ENCODE measurements at places on chromosomes 7 and 10.

DNA sequence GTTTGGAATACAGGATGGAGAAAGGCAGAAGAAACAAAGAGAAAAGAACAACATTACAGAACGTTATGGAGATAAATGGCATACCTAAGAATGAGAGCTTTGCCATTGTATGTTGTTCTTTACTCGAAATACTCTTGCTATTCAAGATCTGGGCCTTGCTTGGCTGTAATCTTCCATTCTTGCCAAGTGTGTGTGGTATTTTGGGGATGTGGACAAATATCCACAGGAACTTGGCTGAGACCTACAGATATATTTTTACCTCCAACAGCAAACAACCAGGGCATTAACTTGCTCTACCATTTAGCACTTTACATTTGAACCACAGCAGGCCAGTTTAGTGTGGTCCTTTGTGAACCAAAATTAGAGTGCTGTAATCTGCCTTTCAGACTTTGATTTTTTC, 76.3 kb downstream of the DKK1 start:
- no peak for DNase-seq

GRCh38 chr10:21751341-21752310, 217.6 kb downstream of the MLLT10 start:
- DNase-seq, result no peak

GRCh38 chr7:150737265-150738055, at the start of gene GIMAP5:
Gene GIMAP5, plus strand, starts transcription at chr7:150737418. Its CDS starts 3,467 bp downstream, at chr7:150740885.
- no peak for DNase-seq

DNA sequence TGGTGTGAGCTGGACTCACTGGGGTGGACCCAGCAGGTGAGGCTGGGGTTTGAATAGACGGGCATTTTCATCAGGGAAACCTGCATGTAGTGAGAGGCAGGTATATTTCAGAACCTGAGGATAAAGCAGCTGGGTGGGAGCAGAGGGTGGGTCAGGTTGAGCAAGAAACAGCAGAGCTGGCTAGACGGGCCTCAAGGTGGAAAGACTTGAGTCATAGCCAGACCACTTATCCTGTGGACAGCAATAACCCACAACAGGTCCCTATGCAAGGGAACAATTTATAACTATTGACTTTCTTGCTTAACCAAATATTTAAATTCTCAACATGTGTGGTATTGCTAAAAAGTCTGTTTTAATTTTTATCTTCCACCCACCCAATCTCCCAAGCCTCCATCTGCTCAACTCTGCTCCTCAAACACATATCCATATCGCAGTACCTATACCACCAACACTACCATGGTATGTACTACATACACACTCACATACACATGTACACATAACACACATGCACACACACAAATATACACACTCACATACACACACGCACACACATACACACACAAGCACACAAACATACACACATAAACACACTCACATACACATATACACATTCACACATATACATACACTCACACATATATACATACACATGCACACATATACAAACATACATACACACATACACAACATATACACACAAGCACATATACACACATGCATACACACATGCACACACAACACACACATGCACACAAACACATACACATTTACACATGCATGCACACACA, 129.0 kb upstream of the C7orf33 start:
- DNase-seq, result no peak

DNA sequence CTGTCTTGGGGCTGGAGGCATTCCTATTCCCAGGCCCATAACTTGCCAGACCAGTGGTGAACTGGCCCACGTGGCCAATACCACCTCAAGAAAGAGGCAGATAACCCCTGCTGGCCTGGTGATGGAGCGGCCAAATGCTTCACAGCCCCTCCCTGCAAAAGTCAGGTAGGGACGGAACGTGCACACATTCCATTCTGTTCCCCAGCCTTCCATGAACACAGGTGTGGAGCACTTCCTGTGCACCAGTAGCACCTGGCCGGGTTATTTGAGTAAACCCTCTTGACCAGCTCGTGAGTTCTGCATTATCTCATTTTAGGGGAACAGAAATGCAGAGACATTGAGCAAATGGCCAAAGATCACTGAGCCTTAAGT, 134.4 kb downstream of the SH3PXD2A start:
- no peak for DNase-seq

DNA sequence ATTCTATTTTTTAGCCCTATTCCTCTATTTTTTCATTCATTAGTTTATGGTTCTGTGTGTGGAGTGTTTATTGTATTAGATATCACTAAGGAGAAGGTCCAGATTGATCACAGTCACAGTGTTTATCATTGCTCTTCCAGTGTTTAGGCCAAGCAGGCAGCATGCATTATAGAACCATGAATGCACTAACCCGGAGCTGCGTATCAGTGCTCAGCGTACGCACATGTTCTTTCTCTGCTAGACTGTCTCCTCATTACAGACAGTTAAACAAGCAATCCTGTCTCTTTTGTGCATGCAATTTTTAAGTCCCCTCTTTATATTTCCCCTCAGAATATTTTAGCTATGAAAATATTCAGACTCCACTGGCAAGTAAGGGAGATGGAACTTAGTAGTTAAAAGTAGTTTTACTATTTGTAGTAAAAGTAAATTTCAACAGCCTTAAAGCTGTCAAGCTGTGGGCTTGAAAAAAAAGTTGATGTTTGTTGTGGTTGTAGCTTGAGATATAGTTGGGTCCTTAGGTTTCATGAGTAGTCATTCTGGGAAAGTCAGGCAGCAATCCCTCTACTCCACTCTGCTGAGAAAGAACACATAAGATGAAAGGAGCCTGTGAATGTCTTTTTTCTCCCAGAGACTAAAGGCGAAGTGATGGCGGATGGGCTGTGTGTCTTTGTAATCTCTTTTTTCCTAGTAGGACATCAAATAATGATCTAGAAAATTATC, 260.4 kb downstream of the CDK14 start:
- no peak for DNase-seq

GRCh38 chr10:70984986-70985722, 96.8 kb upstream of the PCBD1 start:
- no peak for DNase-seq

GRCh38 chr10:50604809-50605208, 18.9 kb downstream of the SGMS1 start:
- no peak for DNase-seq

- DNase-seq, result peak; percentile 64
These were observed 110.7 kb downstream of the CYTH3 start for GRCh38 chr7:6161463-6162330.

- DNase-seq, result no peak
These were observed 15.0 kb upstream of the BNIP3 start for GRCh38 chr10:131996466-131997365.

GRCh38 chr10:23343591-23344240, 881 bp downstream of the C10orf67 start:
- DNase-seq, result no peak

- no peak for DNase-seq
These were observed 94.4 kb downstream of the ADCYAP1R1 start for GRCh38 chr7:31146538-31146937.

DNA sequence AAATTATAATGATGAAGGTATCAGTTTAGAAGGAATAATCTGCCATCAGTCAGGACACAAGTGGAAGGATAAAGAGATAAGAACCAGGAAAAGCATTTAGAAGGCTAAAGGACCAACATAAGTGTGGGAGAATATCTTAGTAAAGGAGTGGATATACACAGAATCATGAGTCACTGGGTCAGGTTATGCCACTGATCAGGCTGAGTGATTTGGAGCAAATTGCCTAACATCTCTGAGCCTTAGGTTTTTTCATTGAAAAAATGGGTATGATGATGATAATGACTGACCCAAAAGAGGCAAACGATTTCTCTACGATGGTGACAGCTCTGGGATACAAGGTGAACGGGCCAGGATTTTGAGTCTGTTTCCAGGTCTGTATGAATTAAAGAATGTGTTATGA, 2.8 kb upstream of the CUL1 start:
- no peak for DNase-seq

DNA sequence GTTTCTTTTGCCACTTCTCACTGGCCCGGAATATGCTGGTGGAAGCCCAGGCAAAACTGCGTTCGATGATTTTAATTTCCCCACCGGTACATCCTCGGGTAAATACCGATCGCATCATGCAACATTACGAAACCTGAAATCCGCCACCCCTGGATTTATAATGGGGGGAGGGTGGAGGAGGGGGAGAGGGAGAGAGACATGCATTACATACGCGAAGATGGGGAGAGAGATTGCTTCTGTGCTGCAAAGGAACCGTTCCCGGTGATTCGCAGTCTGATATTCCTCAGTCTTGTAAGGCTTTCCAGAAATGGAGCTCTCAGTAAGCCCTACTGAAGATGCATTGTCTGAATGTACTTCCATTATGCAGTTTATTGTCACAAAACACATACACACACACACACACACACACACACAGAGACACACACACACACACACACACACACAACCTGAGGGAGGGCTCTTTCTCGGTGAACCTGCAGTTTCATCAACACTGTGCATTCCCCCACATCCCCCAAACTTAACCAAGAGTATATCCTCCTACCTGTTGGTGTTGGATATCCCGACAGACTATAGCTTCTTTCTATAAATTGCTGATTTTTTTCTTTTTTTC, 741 bp downstream of the GPR85 start:
- no peak for DNase-seq

DNA sequence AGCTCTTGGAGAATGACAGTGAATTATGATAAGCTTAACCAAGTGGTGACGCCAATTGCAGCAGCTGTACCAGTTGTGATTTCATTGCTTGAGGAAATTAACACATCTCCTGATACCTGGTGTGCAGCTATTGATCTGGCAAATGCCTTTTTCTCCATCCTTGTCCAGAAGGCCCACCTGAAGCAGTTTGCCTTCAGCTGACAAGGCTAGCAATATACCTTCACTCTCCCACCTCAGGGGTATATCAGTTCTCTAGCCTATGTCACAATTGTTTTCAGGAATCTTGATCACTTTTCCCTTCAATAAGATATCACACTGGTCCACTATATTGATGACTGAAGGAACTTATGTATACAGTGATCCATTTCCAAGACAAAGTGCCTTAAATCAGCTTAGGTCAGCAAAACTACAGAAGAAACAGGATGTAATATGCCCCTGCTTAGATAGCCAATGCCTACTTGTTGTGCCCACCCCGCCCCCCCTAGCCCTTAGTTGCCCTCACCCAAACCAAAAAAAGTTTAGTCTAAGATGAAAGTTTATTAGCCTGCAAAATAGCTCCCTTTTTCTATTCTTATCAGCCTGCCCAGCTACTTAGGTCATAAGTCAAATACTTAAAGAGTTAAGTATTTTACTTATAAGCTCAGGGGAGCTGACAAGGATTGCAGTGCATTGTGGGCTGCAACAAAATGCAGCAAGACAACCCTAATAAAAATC, 45.1 kb downstream of the PTPRE start:
- DNase-seq, result no peak

DNA sequence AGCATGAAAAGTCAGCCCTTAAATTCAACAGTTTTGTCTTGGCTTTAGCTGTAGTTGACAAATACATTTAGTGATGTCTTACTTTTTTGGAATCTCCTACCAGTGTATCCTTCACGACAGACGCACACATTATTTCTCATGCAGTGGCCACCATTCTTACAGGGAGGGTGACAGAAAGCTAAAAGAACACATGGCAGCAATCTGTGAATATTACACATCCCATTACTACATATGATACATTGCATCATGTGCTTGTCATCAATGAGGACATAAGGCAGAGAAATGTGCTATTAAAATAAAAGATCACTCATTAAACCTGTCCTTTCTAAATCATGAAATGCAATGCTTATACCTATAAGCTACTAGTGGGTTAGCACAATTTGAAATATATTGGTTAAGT, 66.6 kb downstream of the VWDE start:
- DNase-seq, result no peak

- DNase-seq, result no peak
These were observed 37.2 kb upstream of the ZNF107 start for GRCh38 chr7:64628721-64629120.

GRCh38 chr10:87761892-87762291, 56.1 kb downstream of the ATAD1 start:
- no peak for DNase-seq

GRCh38 chr10:77800320-77800719, 126.2 kb downstream of the DLG5 start:
- no peak for DNase-seq

DNA sequence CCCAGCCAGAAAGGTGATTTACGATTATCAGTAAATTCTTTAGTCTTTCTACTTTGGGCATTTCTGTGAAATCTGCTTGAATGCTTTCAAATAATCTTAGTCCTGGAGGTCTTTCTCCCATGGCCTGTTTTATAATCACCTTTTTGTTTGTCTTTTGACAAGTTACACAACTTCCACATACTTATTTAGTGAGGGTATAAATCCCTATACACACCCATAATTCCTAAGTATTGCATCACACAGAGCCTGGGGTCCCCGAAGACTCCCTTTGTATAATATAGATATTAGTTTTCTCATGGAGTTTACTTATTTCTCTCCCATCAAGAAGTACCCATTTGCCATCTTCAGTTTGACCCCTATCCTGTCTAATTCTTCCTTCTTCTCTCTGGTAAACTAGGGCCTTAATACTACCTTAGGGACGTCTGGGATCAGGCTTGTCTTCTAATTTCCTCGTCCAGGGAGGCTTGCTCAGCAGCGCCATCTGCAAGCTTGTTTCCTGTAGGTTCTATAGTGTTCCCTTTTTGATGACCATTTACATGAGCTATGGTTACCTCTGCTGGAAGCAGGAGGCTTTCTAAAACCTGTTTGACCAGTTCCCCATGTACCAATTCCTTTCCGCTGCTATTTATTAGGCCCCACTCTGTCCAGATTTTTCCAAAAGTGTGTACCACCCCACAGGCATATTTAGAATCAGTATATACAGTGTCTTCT, 8.1 kb downstream of the DNAH11 start:
- no peak for DNase-seq

- no peak for DNase-seq
These were observed 10.7 kb downstream of the HIP1 start for GRCh38 chr7:75727881-75728593.

Measured in coronary artery (tissue), 2 donors.